ENCODE measurements at places on chromosomes 2 and 18.

DNA sequence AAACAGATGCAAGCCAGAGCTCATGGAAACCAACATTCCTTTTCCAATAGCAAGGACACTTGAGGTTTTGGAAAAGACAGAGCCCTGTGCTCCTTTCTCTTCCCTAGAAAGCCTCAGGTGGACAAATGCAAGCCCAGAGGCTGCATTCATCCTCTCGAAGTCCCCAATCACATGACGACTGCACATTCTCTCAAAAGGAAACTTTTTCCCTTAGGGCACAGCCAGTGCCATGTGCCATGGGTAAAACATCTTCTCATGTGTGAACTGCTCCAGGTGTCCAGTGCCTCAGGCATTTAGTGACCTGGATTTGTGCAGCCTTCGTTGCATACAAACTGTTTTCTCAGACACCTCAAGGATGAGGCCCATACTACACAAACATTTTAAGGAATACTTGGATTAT, 140.7 kb downstream of the LAMA1 start:
- DNase-seq = no peak

- DNase-seq = no peak
Observed at GRCh38 chr2:17646838-17647701, 106.5 kb downstream of the SMC6 start.

DNA sequence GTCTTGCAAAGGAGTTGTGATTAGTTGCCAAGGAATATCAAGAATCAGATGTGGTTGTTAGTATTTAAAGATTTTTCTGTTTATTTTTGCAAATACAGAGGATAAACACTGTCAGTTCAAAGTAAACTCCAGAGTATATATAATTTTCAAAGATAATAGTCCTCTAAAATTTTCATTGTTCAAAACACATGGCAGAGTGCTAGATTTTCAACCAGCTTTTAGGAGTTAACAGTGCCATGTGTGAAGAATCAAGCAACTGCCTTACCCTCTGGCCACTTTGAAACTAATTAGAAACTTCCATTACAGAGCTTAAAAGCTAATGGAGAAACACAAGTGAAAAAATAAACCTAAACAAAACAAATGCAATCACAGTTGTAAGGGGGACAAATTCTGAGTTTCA, 1605.6 kb upstream of the ZEB2 start:
- no peak for DNase-seq

GRCh38 chr2:98468621-98469236, 24.1 kb downstream of the INPP4A start:
- DNase-seq = no peak

GRCh38 chr2:11752906-11753305, 6.5 kb downstream of the LPIN1 start:
- DNase-seq = no peak

- DNase-seq = no peak
Observed at GRCh38 chr2:1674276-1674675, 70.0 kb downstream of the PXDN start.

- DNase-seq = no peak
Observed at GRCh38 chr2:149629026-149629425, 41.5 kb upstream of the MMADHC start.

DNA sequence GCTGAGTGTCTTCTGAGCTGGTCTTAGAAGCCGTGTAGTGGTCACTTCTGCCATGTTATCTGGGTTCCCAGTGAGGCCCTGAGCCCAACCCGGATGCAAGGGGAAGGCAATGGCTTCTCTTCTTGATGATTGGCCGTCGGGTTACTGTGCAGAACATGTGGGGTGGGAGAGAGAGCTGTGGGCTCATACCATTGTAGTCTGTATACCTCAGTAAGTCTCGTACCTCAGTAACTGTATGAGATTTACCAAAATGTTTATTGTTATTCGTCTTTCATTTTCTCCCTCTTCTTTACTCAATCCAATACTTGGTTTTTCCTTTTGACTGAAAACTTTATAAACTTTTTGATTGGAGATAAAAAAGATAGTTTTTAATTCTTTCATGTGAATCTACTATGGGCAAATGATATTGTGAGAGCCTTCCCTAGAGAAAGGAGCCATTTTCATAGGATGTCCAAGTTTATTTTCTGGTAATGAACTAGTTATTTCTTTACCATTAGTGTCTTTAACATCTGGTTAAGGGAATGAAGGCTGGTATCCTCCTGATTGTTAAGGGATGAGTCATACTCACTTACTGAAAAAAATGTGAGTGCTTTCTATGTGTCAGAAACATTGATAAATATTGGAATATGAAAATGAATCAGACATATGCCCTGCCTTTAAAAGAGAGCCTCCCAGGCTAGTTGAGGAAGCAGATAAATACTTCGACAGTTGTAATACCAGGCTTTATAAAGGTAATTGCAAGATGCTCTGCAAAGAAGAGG, 129.9 kb downstream of the PRPF40A start:
- DNase-seq = no peak

GRCh38 chr2:205769495-205769850, 87.2 kb downstream of the NRP2 start:
- DNase-seq = no peak

DNA sequence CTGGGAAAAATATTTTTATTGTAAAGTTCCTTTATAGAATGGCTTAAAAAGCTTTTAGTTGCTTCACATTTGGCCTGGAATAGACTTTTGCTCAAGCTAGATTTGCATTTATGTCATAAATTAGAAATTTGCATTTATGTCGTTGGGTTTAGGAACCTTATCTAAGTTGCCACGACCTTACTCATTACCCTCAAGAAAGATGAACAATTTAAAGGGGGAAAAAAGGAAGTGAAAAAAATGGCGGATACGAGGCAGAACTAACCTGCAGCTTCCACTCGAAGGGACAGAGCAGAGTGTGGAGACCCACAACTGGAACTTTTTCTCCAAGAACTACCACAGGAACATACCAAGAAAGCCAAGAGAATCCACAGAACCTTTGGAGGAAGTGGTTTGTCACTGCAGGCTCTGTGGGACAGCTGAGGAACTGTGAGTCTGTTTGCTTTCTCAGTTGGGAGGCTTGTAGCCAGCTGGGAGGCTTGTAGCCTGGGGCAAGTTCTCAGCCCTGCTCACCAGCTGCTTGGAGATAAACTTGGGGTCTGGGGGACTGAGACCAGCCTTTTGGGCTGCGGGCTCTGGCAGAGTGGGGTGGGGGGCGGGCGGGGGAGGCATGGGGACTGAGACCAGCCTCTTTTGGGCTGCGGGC, 349.9 kb upstream of the MEIS1 start:
- DNase-seq = no peak

GRCh38 chr2:217438136-217438535, 564.7 kb downstream of the TNS1 start:
- DNase-seq = no peak

GRCh38 chr2:19462256-19462645, 103.8 kb upstream of the OSR1 start:
- DNase-seq = no peak

- no peak for DNase-seq
Observed at GRCh38 chr18:59141294-59142068, 1.8 kb downstream of the SEC11C start.

GRCh38 chr18:55239740-55240139, 280.5 kb upstream of the CCDC68 start:
- no peak for DNase-seq

Data from stimulated activated CD4-positive, alpha-beta T cell treated with anti-CD3 and anti-CD28 coated beads, TNF-alpha, amount 100 ng/mL, for 1 hour (primary cell).